Immature natural killer cell (primary cell): ENCODE measurements at places on chromosomes 12 and 14. TPM values are rescaled to one million over a fixed set of nuclear protein-coding genes. Genes with fewer than 3 reads are reported as not detected.

GRCh38 chr12:68776976-68777610 lies 30.9 kb upstream of the MDM2 start:
- DNase-seq = no peak

DNA sequence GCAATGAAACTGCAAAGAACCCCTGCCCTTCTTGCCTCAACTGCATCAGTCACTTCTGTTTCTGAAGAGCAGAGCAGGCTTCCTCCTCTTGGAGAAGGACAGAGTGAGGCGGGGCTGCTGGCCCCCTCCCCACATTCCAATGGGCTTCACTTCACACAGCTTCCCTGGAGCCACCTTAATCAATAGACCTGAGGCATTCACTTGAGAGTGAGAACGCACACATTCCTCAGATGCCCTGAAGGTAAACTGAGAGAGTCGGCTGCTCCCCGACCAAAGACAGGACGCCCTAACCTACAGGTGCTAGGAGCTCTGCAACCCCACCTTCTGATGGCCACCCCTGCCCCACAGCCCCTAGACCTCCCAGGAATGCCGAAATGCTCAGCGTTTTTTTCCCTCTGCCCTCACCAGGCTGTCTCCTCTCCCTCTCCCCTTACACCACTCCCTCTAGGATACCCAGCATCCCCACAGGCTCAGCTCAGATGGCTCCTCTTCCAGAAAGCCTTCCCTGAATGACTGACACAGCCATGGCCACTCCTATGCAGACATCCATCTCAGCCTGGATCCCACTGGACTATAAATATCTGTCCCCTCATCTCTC lies 31.1 kb downstream of the SYNE3 start:
- no peak for DNase-seq

GRCh38 chr12:19131025-19131444 lies 1.5 kb downstream of the PLEKHA5 start:
- no peak for DNase-seq

DNA sequence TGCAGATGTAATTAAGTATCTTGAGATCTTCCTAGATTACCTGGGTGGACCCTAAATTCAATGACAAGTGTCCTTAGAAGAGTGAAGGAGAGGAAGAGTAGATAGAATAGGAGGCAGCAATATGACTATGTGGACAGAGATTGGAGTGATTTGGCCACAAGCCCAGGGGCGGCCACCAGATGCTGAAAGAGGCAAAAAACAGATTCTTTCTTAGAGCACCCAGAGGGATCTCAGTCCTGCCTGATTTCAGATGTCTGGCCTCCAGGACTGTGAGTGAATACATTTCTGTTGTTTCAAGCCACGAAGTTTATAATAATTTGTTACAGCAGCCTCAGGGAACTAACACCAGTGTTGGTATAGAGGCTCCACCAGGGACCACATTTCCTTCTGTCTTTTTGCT lies 67.3 kb downstream of the DACT1 start:
- DNase-seq = no peak

DNA sequence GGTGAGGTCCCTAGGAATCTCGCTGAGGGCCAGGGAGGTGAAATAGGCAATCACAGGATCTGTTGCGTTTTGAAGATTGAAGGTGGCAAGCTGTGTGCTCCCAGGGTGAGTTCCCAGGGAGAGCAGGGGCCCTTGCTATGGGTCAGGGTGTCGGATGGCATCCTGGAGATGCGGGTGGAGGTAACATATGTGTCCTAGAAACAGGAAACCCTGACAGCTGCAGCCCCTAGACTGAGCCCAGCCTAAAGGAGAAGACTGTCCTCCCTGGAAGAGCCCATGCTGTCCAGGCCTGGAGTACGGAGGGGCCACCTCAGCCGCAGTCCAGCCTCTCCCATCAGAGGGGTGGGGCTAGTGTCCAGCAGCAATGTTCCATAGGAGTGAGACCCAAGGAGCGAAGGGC lies 194.2 kb downstream of the NTF3 start:
- DNase-seq = no peak

DNA sequence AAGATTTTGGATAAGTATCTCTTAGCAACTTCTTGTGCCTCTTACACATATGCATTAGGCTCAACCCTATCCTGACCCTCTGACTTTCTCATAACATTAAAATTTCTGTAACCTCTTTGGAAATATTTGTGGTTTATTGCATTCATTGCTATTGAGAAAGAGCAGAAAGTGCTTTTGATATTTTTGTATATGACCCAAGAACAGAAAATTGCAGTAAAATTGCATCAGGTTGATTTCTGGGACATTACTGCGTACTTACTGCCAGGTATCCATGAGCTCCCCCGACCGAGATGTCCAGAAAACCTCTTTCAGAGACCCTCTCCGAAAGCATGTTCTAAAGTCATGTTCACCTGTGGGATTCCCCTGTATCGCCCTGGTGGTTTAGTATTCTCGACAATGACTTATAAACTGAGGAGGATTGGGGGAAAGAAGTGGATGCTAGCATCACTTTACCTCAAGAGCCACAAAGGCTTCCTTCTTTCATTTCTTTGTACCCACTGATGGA lies 14.5 kb upstream of the IL22 start:
- DNase-seq = no peak

DNA sequence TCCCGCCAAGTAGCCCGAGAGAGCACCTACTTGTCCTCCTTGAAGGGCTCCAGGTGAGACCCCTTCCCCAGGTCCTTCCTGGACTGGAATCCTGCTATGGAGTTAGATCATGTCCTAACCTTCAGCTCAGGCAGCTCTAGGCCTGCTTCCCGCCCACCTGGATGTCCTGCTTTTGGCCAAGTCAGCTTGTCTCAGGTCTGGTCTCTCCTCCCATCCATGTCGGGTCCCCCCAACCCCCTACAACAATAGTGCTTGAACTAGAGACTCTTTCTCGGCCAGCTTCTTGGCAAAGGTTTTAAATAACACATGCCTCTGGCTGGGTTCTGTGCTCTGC lies 3.6 kb downstream of the NAB2 start:
- no peak for DNase-seq

DNA sequence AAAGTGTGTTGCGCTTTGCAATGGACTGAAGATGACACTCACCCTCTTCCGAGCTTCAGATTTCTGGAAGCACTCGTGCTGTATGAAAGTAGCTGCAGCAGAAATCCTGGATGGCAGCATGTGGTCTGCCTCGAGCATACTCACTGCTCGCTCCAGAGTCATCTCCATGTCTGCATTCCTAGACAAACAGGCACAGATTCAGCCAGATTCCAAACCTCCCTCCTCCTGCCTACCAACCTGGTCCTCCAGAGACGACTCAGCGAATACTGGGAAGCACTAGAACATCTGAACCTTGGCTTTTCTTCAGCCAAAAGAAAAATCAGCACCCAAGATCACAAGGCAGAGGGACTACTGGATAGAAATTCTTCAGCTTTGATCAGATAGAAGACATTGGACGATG lies 27.7 kb downstream of the PKP2 start:
- no peak for DNase-seq

- no peak for DNase-seq
These were observed 441.2 kb downstream of the BTG1 start for GRCh38 chr12:91704446-91704845.

DNA sequence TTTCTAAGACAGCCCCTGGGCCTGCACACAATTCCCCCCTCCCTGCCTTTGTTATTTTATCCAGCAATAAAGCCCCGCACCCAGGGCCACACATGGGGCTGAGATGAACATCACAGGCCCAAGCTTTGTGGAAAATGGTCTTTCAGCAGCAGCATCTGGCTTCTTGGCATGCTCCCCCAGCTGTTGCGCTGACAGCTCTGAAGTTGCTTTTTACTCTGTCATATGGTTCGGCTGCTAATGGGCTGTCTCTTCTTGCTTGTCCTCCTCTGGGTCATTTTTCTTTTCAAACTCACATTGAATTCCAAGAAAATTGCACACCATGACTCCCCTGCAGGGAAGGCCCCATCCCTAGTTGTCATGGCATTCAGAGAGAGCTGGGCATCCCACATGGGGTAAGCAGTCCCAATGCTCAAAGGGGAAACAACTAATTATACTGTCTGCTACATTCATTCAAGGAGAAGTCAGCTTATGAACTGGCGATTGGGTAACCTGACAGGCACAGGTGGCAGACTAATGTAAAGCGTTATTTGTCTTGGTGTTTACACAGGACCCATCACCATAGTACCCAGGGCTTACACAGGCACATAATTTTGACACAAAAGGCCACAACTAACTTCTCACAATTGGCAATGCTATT lies 74.0 kb upstream of the CDKN3 start:
- no peak for DNase-seq

- no peak for DNase-seq
These were observed 50.7 kb downstream of the SENP1 start for GRCh38 chr12:48054955-48055821.

DNA sequence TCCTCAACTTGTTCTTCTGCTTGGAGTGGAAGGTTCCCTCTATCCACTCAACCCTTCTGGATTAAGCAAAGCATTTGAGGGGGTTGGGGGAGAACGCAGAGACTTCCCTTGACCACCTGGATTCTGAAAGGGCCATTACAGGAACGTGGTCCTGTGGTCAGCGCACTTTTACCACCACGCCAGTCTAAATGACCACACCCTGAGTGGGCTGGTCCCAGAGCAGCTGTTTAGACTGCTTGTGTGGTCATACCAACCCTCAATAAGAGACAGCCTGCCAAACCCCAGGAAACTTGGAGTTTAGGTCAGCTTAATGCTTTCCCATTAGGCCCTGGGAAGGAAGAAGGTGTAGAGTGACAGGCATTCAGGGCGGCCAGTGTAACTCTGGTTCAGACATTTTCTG lies 165.5 kb upstream of the ATP2B1 start:
- DNase-seq = no peak

DNA sequence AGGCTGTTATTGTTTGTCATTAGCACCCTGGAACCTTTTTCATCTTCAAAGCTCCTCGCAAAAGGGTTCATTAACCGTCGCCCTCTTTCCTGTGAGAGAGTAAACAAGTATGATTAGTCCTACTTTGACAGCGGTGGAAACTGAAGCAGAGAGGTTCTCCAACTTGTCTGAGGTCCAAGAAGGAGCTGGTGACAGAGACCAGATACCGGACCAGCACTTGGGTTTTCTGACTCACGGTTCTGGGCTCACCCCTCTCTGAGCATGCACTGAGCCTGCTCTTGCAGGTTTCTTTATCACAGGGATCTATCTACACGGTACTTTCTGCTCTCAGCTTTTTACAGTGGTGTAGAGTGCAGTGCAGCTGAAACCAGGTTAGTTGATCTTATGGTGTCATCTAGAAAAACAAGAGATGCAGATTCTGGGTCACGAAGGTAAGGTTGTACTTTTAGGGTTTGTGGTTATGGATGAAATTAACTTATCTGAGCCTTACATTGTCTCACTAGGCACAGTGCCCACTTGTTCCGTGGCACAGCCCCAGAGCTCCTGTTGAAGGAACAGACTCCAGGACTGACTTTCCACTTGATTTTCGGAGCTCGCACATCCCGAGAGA lies 62.1 kb downstream of the PPP2R5C start:
- peak; percentile 85 for DNase-seq

DNA sequence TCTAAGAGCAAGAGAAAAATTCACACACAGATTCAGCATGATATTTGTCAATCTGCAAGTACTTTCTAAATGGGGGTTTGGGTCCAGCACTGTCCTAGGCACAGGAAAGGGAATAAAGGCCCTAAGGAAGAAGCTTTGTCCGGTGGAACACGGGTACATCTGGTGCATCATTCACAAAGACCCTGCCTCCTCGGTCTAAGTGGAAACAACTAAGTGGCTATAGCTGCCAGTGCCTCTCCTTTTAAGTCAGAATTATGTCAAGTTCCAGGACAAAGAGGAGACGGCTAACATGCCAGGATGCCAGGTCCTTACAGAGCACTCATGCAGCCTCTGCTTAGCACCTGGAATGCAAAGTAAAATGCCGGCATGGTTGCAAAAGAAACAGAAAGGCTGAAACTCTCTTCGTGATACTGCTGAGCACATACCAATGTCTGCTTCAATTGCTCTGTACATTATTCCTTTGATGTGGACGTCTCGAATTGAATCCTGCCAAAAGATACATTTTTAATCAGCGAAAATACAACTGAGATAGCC lies 47.5 kb downstream of the NT5DC3 start:
- no peak for DNase-seq

GRCh38 chr14:96409701-96410100 lies 17.8 kb downstream of the AK7 start:
- no peak for DNase-seq

DNA sequence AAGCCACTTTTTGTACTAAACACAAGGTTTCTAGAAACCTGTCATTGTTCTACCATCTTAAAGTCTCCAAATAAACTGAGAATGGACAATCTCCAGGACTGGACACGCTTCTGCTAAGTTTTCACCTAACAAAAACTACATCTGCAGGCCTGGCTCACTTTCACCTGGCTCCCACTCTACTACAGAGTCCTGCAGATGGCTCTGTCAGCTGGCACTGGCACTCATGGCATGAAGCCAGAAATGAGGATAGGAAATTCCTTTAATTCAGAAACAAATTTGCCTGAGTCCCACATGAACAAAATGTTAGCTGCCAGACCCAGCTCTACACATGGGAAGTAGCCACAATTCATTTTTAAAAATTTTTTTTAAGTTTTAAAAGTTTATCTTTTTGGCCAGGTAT lies 42.1 kb downstream of the STXBP6 start:
- no peak for DNase-seq

GRCh38 chr12:84841591-84841990 lies 71.0 kb downstream of the SLC6A15 start:
- no peak for DNase-seq

DNA sequence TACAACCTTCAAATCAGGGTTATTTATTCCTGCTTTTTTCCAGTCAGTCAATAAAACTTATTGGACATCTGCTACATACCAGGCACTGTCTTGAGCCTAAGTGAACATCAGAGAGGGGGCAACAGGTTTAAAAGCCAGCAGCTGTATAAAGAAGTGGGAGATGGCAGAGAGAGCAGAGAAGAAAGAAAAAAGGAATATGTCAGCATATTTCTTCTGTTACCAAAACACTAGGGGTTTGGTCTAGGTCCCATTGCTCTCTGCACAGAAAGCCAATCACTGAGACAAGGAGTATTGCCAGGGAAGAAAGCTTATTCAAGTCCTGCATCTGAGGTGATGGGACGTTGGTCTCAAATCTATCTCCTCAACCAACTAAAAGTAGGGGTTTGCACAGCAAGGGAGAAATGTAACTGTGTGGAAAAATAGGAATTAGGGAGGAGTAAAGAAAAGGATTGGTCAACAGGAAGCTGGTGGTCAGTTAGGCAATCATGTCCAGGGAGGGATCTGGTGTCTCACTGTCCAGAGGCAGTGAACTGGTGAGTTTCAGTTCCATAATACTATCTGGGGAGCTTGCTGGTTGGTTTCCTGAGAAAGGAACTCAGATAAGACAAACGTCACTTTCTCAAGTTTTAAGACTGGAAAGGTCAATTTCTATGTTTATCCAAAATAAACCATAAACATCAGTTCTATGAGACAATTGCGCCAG lies 107.5 kb downstream of the PHLDA1 start:
- DNase-seq = no peak

Gene EEA1
- polyA plus RNA-seq = 3.5 TPM

Gene PLCZ1
- polyA plus RNA-seq = not detected

Gene COQ10A
- 12.0 TPM for polyA plus RNA-seq

Gene AICDA
- polyA plus RNA-seq = not detected

Gene LARP4
- polyA plus RNA-seq = 11.2 TPM

Gene TMEM233
- polyA plus RNA-seq = not detected

Gene TOMM20L
- not detected for polyA plus RNA-seq

Gene SPATA7
- polyA plus RNA-seq = 4.3 TPM

Gene CFAP54
- polyA plus RNA-seq = not detected

Gene MOAP1
- polyA plus RNA-seq = 124 TPM

Gene MSRB3
- 4.6 TPM for polyA plus RNA-seq

Gene DYNC1H1
- polyA plus RNA-seq = 15.7 TPM

Gene FAM234B
- polyA plus RNA-seq = 0.14 TPM

Gene NFE2
- polyA plus RNA-seq = 1.6 TPM
